HuH-7.5 (cell line): ENCODE measurements at places on chromosomes 5 and 9.

DNA sequence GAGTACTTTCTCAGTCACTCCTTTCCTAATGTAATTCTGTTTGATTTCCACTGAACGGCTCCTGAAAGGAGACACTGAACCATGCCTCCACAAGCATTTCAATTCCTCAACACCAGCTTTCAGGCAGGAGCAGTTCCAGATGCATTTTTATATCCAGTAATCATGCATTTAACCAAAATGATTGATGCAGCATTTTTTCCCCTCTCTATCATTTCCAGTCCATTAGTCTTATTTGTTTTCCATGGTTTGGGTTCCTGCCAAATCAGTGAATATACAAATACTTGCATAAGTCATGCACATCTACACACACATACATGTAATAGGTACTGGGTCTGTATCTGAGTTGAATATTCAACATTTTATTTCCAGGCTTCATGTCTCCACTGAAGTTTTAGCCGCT lies 122.7 kb downstream of the GRIA1 start:
- DNase-seq = no peak

DNA sequence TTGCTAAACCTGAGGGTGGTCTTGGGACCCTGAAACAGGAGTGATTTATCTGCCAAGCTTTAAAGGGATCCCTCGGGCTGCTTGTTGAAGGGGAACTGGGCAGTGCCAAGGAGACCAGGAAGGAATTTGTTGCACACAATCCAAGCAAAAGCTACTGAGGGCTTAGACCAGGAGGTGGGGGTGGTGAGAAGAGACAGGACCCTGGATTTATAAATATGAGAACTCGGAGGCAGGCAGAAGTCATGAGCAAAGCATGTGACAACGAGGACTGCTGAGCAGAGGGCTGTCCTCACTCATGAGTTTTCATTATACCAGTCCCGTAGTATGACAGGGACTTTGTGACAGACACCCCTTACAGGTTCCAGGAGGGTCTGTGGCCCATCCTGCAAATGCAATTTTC lies 237.3 kb downstream of the DRD1 start:
- DNase-seq = no peak

- no peak for DNase-seq
Measured at GRCh38 chr9:27453860-27454553, 70.1 kb upstream of the IFNK start.

DNA sequence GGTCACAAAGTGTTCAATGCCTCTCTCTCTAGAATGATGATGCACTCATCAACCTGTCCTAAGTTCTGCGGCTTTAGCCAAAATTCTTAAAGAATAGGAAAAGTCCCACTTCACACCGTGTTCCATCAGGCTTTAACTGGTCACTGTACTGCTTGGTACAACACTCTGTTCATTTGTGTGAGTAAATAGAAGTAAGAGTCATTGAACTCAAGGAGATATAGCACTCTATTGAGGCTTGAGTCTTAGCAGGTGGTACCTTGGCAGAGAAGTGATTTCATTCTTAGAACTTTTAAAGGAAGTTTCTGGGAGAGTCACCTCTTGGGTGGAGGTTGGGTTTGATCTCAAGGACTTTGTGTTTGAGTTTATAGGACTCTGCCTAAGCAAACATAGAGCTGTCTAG lies 92.6 kb downstream of the TENT4A start:
- no peak for DNase-seq

DNA sequence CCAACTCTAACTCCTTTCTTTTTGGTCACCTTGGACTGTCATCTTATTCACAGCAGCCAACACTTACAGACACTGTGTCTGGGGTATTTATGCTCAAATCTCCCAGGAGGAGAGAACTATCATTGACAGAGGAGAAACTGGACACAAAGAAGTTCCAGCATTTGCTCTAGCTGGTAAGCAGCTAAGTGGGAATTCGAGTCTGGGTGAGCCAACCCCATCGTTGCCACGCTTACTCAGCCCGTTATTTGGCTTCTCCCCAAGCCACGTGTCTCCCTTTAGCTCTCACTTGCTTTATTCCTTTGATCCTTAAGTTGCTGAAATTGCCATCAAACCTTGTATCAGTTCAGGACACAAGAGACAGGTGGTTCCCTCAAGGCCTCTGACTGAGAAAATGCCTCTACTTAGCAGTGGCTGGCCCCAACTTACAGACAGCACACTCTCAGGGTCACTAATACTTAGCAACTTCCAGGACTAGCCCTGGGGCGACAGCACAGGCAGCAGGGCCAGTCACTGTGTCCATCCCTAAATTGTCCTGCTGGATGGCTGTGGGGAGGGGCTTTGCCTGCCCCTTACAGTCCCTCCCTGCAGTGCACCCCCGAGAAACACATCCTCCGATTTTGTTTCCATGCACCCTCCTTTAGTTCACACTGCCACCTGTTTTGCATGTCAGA lies 1.4 kb downstream of the SLC36A2 start:
- DNase-seq = no peak

GRCh38 chr9:127224883-127225739 lies 39.5 kb upstream of the GARNL3 start:
- peak; percentile 98 for DNase-seq

- no peak for DNase-seq
Measured at GRCh38 chr9:35027860-35028259, 38.3 kb downstream of the DNAJB5 start.

DNA sequence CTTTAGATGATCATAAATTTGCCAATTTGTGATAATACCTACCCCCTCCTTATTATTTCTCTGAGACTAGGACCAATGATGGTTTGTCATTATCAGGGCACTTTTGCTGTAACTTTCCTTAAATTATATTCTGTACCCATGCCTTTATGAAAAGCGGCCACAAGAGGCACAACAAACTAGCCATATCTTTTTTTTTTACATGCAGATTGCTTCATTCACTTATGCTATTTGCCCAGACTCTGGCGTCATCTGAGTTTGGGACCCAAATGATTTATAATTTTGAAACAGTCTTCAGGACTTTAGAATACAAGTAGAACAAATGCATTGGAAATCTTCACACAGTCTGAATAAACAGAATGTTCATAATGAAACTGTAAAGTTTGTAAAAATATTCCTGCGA lies 408.1 kb downstream of the MAT2B start:
- DNase-seq = no peak

- DNase-seq = no peak
Measured at GRCh38 chr5:59317023-59317773, 576.3 kb downstream of the PDE4D start.

- DNase-seq = no peak
Measured at GRCh38 chr5:146753641-146754040, 124.9 kb downstream of the PPP2R2B start.

DNA sequence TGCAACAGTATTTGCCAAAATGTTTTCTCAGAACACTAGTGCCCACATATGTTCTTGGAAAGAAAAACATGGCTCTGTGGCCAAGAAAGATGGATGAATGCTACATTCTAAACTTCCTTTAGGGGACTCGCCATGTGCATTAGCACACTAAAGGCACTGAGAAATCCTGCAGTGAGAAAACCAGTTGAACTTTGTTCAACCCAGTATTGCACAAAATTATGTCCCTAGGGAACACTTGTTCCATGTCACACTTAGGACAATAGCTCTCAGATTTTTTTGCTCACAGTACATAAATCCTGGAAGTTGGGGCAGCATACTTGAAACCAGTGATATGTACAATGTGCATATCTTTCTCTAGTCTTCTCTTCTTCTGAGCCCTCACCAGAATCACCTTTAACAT lies 96.6 kb downstream of the ADRB2 start:
- DNase-seq = no peak

DNA sequence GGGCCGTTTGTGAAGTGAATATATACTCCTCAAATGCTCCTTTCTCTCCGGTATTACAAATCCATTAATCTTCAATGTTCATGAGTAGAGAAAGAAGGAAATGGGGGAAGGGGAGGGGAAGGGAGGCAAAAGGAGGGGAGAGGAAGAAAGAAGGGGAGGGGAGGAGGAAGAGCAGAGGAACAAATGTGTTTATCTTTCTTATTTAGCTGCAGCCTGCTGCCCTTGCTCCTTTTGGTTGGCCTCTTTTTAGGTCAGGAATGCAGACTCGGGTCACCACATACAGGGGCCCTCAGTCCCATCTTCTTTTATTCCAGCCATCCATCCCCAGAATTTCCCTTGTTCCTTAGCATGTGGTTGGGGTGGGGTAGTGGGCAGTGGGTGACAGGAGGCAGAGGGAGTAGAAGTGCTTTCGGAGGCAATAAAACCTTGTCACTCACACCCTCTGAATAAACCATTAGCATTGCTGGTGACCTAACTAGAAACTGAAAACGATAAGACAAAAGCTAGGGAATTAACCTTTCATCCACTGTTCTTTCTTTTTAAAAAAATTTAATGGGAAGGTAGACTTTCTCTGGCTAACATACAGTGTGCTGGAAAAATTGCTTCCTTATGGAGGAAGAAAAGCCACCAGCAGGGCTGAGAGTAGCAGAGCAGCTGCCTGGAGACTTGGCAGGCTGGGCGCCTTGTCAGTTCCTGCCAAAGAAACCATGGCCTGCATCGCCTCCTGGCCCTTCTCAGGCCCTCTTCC lies 16.8 kb upstream of the PRLR start:
- DNase-seq = no peak

DNA sequence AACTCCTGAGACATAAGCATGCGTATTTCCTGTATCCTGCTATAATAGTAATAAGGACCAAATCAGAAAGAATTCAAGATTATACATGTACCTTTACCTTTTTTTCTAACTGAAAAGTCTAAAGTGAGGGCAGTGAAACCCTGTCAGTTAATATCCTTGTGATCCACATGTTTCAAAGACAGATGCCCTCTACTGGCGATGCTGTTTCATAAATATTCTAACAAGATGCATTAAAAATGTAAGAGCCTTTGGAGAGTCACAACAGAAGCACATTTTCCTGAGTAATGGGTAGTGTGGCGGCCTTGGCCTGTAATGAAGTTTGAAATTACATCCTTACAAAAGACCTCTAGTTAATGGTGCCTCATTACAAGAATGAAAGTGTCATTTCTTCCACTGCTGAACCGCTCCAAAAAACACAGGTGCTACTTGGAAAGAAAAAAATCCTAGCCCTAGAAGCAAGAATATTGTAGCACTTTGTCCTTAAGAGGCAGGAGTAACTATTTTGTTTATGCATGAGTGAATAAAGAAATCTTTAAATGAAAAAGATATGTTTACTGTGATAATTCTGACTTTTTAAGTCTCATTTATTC lies 232.6 kb downstream of the EPB41L4A start:
- no peak for DNase-seq

DNA sequence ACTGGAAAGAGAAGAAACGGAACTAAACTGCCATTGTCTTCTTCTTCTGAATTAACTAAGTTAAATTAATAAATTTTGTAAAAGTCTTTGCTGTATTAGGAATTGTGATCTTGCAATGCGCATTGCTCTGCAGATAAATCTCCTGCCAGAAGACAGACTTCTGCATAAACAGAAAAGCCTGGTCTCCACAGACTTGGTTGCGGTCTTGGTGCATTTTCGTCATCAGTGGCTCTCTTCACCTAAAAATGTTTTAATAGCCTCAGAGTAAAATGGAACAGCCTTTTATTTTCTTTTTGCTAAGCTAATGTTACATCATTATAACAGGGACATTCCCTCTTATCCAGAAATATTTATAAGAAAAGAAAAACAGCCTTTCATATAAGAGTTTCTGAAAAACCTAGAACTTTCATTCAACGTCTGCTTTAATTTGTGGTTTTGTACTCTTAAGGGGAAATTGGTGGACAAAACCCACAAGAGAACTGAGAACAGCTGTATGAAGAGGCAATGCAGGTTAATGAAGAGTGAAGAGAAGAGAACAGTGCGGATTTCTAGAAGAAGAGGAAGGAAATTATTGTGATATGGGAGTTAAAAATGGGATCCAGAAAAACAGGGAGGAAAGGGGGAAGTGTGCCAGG lies 10.1 kb downstream of the IFNA5 start:
- DNase-seq = no peak

- DNase-seq = no peak
Measured at GRCh38 chr9:124146031-124146561, 111.7 kb upstream of the NEK6 start.

DNA sequence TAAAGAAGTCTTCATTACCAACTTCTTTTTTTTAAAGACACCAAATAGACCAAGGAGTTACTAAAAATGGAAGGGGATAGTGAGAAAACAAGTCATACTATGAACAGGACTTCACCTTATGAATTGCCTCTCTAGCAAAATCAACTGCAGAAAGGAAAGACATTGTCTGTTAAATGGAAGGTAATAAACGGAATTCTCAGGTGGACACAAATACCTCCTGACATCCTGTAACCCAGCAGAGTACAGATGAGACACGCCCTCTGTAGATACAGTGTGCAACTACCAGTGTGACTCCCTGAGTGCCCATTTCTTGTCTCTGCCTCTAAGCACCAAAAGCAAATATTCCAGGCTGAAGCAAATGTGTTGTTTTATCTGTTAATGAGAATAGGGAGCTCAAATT lies 12.2 kb upstream of the PLPP1 start:
- no peak for DNase-seq

DNA sequence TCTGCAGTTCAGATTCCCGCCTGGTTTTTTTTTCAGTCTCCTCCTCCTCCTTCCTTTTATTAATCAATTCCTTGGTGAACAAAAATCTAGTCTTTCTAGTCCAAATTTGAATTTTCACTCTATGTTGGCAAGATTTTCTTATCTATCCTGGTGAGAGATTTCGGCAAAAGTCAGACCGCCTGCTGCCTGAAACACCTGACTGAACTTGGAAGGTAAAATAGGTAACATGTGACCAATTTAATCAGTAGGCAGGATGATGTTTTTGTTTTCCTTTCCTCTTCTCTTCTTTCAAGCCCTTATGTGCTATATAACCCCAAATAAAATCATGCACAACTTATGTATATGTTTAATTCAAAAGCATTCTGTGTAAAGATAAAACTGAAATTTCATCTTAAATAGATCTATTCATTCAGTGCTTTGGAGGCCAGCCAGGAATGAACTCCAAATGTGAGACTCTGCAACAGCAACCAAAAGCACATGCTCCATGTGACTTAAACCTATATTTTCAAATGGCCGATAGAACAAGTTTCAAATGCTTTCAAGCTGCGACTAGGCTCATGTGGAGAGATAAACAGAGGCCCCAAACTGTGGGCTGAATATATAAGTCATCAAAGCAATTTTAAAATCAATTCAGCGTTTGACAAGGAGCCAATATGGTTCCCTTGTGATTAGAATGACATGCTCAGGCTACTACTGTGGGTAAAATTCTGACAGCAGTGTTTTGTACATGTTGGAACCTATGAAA lies 100.4 kb upstream of the SEMA6A start:
- DNase-seq = no peak

DNA sequence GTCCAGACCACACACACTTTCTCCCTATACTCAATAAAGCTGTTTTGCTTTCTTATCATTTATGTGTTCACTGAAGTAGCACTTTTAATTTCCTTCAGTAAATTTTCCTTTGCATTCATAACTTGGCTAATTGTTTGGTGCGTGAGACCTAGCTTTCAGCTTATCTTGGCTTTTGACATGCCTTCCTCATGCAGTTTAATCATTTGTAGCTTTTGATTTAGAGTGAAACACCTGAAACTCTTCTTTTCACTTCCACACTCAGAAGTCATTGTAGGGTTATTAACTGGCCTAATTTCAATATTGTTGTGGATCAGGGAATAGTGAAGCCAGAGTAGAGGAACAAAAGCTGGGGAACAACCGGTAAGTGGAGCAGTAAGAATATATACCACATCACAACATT lies 114.7 kb downstream of the ST8SIA4 start:
- DNase-seq = no peak
